ENCODE measurements at places on chromosomes 5 and 9.

DNA sequence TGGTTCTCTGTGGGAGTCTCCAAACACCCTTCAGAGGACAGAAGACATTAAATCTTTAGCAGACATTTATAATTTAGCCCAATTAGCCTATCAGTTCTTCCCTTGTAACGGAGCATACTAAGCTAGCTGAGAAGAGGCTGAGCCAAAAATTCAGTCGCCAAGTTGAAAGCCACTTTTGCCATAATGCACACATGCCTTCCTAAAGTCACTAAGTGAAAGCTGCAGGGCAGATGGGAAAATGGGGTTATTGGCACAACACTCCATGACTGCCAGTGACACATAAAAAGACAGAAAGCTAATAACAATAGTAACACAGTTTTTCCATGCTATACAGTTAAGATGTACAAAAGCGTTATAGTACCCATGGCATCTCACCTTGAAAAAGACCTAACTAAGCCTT is 176.2 kb downstream of the DIRAS2 start:
- DNase-seq = no peak
- no peak overlapping the region for H3K27ac ChIP-seq
- no peaks in the 10 kb centered on the region for H3K4me1 ChIP-seq
- no peak overlapping the region for H3K4me3 ChIP-seq
- H3K27me3 ChIP-seq = peaks cover 5% of the 10 kb centered on the region

GRCh38 chr5:154288145-154288544 is 97.6 kb downstream of the GALNT10 start:
- H3K27me3 ChIP-seq = no peaks in the 10 kb centered on the region
- H3K4me3 ChIP-seq = no peak overlapping the region
- DNase-seq = no peak
- H3K36me3 ChIP-seq = no peaks in the 10 kb centered on the region
- H3K27ac ChIP-seq = peak overlapping the region; percentile 37

DNA sequence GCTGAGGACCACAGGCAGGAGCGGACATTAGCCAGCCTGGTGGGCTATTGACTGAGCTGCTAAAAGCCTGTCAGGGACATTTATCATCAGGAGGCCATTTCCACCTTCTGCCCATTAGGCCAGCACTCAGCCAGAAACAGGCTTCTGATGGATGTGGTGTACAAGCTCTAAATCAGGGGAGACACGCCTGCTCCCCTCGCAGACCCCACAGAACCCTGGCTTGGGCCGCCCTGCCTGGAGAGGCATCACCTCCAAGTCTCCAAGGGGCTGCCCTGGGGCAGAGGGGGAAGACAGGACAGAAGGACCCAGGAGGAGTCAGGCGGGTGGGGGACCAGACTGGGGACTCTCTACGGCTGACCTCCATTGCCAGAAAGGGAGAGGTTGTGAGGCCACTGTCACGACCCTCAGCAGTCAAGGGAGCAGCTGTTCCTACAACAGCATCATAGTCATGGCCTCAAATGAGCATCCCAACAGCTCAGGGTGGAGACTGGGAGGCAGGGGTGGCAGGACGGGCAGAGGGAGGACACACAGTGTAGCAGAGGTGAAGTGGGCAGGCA is 24.0 kb upstream of the TRIM14 start:
- H3K27me3 ChIP-seq = no peaks in the 10 kb centered on the region
- H3K4me3 ChIP-seq = no peak overlapping the region
- DNase-seq = no peak
- no peaks in the 10 kb centered on the region for H3K4me1 ChIP-seq
- no peaks in the 10 kb centered on the region for H3K36me3 ChIP-seq

- no peaks in the 10 kb centered on the region for H3K4me1 ChIP-seq
- H3K27me3 ChIP-seq = no peaks in the 10 kb centered on the region
- no peaks in the 10 kb centered on the region for H3K36me3 ChIP-seq
- no peak overlapping the region for H3K27ac ChIP-seq
These were observed 2.0 kb downstream of the NMUR2 start for GRCh38 chr5:152403046-152403445.

- H3K4me3 ChIP-seq = no peak overlapping the region
- no peaks in the 10 kb centered on the region for H3K36me3 ChIP-seq
- H3K4me1 ChIP-seq = no peaks in the 10 kb centered on the region
- no peaks in the 10 kb centered on the region for H3K27me3 ChIP-seq
- no peak overlapping the region for H3K27ac ChIP-seq
These were observed 166.6 kb downstream of the FSTL4 start for GRCh38 chr5:133445744-133446143.

GRCh38 chr9:118652258-118652657 is 717.0 kb downstream of the BRINP1 start:
- no peaks in the 10 kb centered on the region for H3K36me3 ChIP-seq
- no peak for DNase-seq
- H3K4me3 ChIP-seq = no peak overlapping the region
- H3K4me1 ChIP-seq = no peaks in the 10 kb centered on the region
- H3K27me3 ChIP-seq = no peaks in the 10 kb centered on the region

GRCh38 chr9:131370638-131371037 is 23.2 kb upstream of the PRRC2B start:
- no peak overlapping the region for H3K4me3 ChIP-seq
- no peak overlapping the region for H3K27ac ChIP-seq
- no peaks in the 10 kb centered on the region for H3K36me3 ChIP-seq
- H3K27me3 ChIP-seq = no peaks in the 10 kb centered on the region
- no peak for DNase-seq
- no peaks in the 10 kb centered on the region for H3K4me1 ChIP-seq

DNA sequence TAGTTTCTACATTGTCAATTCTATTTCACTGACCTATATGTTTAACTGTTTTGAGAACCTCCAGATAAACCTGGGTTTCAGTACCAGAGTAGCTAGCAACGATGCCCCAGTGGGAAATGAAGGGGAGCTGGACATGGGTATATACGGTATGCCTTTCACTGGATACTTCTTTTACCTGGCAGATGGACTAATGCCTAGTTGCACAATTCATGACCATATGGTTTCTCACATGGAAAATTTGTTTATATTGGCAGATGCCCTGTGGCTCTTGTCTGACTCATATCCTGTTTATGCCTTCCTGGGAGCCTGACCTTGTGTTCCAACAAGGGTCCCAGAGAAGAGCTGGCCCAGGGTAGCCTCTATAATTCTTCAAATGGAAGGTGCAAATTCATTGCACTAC is 144.1 kb downstream of the MAT2B start:
- H3K27ac ChIP-seq = no peak overlapping the region
- no peaks in the 10 kb centered on the region for H3K27me3 ChIP-seq
- DNase-seq = no peak
- no peaks in the 10 kb centered on the region for H3K4me1 ChIP-seq
- H3K36me3 ChIP-seq = no peaks in the 10 kb centered on the region
- H3K4me3 ChIP-seq = no peak overlapping the region

- no peak overlapping the region for H3K4me3 ChIP-seq
- H3K27me3 ChIP-seq = no peaks in the 10 kb centered on the region
- no peak overlapping the region for H3K27ac ChIP-seq
- H3K36me3 ChIP-seq = no peaks in the 10 kb centered on the region
- H3K4me1 ChIP-seq = no peaks in the 10 kb centered on the region
These were observed 52.7 kb downstream of the NDST1 start for GRCh38 chr5:150560401-150561191.

GRCh38 chr5:14110680-14111079 is 32.5 kb upstream of the TRIO start:
- no peaks in the 10 kb centered on the region for H3K27me3 ChIP-seq
- H3K27ac ChIP-seq = no peak overlapping the region
- H3K4me1 ChIP-seq = peaks cover 2% of the 10 kb centered on the region
- H3K4me3 ChIP-seq = no peak overlapping the region
- H3K36me3 ChIP-seq = no peaks in the 10 kb centered on the region
- no peak for DNase-seq

DNA sequence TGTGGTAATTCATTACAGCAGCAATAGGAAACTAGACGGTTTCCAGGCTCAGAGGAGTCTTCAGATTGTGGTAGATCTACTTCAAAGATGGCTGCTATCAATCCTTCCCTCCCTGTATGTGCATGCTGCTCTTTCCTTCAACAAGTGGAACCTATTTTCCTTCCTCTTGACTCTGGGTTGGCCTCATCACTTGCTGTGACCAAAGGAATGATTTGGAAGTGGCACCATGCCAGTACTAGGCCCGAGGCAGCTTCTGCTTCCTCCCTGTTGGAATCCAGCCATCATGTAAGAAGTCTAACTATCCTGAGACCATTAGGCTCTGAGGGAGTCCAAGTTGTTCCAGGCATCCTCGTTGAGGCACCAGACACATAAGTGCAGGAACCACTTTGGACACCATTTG is 46.5 kb upstream of the MCTP1 start:
- no peaks in the 10 kb centered on the region for H3K4me1 ChIP-seq
- no peak for DNase-seq
- H3K4me3 ChIP-seq = no peak overlapping the region
- H3K27ac ChIP-seq = no peak overlapping the region
- peaks cover 1% of the 10 kb centered on the region for H3K27me3 ChIP-seq
- no peaks in the 10 kb centered on the region for H3K36me3 ChIP-seq

GRCh38 chr9:93247099-93247865 is 63.3 kb downstream of the WNK2 start:
- no peak overlapping the region for H3K4me3 ChIP-seq
- no peak overlapping the region for H3K27ac ChIP-seq
- no peaks in the 10 kb centered on the region for H3K4me1 ChIP-seq
- no peaks in the 10 kb centered on the region for H3K27me3 ChIP-seq

GRCh38 chr9:95035846-95036245 is 281.7 kb downstream of the FANCC start:
- H3K4me1 ChIP-seq = peaks cover 5% of the 10 kb centered on the region
- H3K27ac ChIP-seq = peak overlapping the region; percentile 83
- H3K4me3 ChIP-seq = no peak overlapping the region
- DNase-seq = no peak
- H3K36me3 ChIP-seq = no peaks in the 10 kb centered on the region
- H3K27me3 ChIP-seq = no peaks in the 10 kb centered on the region

DNA sequence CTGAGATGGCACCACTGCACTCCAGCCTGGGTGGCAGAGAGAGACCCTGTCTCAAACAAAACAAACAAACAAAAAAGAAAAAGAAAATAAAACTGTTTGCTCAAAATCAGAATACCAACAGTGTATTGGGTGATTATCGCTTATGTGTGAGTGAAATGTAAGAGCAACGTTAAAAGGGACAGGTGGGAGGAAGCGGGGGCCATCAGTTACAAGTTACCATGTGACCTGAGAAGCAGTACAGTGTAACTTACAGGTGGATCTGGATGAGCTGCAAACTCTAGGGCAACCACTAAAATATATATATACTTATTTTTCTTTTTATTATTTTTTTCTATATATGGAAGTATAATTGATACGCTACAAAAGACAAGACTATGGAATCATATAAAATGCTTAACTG is 93.4 kb downstream of the KCNT1 start:
- H3K27ac ChIP-seq = no peak overlapping the region
- no peaks in the 10 kb centered on the region for H3K27me3 ChIP-seq
- DNase-seq = no peak
- no peaks in the 10 kb centered on the region for H3K36me3 ChIP-seq
- no peaks in the 10 kb centered on the region for H3K4me1 ChIP-seq

DNA sequence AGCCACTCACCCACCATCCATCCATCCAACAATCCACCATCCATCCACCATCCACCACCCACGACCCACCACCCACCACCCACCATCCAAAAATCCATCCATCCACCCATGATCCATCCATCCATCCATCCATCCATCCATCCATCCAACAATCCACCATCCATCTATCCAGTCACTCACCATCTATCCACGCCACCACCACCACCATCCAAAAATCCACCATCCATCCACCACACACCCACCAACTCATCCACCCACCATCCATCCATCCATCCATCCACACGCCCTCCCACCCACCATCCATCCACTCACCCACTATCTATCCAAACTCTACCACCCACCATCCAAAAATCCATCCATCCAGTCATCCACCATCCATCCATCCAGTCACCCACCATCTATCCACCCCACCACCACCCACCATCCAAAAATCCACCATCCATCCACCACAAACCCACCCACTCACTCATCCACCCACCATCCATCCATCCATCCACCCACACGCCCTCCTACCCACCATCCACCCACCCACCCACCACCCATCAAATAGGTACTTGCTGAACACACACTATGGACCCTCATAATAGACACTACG is 9.0 kb downstream of the DPH7 start:
- H3K4me1 ChIP-seq = no peaks in the 10 kb centered on the region
- H3K27ac ChIP-seq = no peak overlapping the region
- no peak for DNase-seq
- peaks cover 11% of the 10 kb centered on the region for H3K36me3 ChIP-seq
- no peak overlapping the region for H3K4me3 ChIP-seq

DNA sequence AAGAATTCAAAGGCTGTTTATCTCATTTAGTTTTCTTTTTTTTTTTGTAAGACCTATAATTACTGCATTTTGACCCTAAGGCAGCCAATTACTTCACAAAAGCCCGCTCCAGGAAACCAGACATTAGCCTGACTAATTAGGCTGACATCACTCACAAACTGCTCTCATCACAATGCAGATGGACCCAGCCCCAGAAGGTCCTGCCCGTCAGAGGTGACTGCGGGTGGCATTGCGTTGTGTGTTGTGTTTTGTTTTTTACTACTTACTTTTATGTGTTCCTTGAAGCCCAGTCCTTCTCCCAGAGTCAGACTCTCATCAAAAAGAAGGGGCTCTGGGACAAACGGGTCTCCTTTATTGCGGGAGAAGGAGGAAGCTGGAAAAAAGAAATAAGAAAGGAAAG is 172.2 kb downstream of the HSD17B3 start:
- H3K4me3 ChIP-seq = no peak overlapping the region
- no peak overlapping the region for H3K27ac ChIP-seq
- H3K27me3 ChIP-seq = no peaks in the 10 kb centered on the region
- H3K4me1 ChIP-seq = no peaks in the 10 kb centered on the region

DNA sequence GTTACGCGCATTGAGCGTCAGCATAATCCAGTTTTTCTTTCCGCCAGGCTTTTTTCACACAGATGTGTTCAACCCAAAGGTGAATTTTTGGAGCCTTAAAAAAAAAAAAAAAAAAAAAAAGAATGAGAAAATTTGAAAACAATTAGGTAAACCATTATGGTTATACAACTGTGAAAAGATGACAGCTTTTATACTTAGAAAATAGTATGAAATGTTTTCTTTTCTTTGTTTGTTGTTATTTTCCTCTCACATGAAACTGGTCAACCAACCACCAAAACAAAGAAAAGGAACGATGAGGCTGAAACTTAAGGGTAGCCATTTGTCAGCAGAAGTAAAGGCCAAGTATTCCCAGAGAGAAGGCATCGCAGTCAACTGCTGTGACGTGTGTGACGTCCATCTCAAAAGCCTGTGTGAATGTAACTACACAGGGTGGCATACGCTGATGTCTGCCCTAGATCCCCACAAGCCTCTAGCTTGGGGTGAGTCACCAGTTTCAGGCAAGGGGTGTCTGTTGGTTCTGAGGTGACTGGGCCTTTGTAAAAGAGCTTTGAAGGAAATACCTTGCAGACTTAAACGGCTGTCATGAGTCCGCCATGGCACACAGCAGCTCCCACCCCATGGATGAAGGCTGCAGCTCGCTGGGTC is 182.9 kb downstream of the AOPEP start:
- DNase-seq = no peak
- no peaks in the 10 kb centered on the region for H3K36me3 ChIP-seq
- no peaks in the 10 kb centered on the region for H3K4me1 ChIP-seq
- no peak overlapping the region for H3K4me3 ChIP-seq

Data from aorta (tissue), 5 donors.